H9 (cell line): ENCODE measurements at places on chromosomes 5 and 9. TPM values are rescaled to one million over a fixed set of nuclear protein-coding genes. Genes with fewer than 3 reads are reported as not detected.

DNA sequence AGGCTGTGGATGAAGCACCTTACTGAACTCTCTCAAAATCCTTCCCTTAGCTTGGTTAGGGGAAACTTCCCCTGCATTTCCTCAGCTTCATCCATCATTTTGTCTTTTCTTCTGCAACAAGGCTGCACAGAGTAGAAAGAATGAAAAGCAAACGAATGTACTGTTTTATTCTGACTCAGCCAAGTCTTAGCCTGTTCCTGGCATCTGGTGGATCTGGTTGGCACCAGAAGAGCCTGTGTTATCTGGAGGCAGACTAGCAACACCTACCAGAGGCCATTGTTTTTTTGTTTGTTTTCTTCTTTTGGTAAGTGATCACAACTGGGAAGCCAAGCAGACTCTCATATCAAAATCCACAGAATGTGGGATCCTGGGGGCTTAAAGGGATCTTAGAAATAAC, 200.7 kb downstream of the FANCC start:
- no peak for DNase-seq

GRCh38 chr5:155094455-155094854, 80.9 kb downstream of the KIF4B start:
- no peak for DNase-seq

DNA sequence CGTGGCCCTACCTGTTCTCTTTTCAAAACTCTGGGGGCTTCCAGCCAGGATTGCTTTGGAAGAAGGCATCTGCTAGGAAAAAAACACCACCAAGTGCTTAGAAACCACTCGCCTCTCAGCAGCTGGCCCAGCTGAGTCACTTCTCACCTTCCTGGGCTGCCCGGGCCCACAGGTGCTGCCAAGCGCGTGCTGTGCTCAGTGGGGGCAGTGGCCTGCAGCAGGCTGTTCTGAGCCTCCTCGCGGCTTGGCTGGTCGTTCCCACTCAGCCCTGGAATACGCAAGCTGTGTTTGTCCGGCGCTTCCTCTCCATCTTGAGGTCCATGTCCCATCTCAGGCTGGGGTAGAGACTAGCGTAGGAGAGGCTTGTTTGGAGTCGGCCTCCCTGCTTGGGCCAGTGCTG, 102.5 kb upstream of the FCN2 start:
- no peak for DNase-seq

GRCh38 chr9:3321186-3321585, 204.6 kb downstream of the RFX3 start:
- DNase-seq = no peak

The MEF2C gene
- 0.11 and 0.20 TPM in 2 replicates for total RNA-seq

The PSAT1 gene
- total RNA-seq = 215 and 225 TPM in 2 replicates

The PTGDS gene
- 3.6 and 4.8 TPM in 2 replicates for total RNA-seq

The SPINK13 gene
- not detected in 2 replicates for total RNA-seq

DNA sequence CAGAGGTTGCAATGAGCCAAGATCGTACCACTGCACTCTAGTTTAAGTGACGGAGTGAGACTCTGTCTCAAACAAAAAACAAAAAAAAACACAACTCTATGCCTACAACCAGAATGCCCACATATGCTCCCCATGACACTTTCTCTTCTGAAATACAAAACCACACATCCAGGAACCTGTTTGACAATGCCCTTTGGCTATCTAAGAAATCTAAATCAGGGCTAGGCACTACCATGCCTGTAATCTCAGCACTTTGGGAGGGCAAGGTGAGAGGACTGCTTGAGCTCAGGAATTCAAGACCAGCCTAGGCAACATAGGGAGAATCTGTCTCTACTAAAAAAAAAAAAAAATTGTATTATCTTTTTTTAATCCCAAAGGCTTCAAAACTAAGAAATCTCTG, 10.6 kb downstream of the AFF4 start:
- no peak for DNase-seq

- no peak for DNase-seq
These were observed 118.6 kb downstream of the ARRDC3 start for GRCh38 chr5:91264311-91265051.

The CCL21 gene
- total RNA-seq = not detected in 2 replicates

GRCh38 chr9:116174347-116174746, 20.8 kb downstream of the PAPPA start:
- no peak for DNase-seq

GRCh38 chr9:6495466-6495865, 82.5 kb downstream of the UHRF2 start:
- no peak for DNase-seq

GRCh38 chr9:14547245-14548060, 145.8 kb downstream of the ZDHHC21 start:
- DNase-seq = peak; percentile 97

The EPB41L4B gene
- total RNA-seq = 18.9 and 19.7 TPM in 2 replicates

- no peak for DNase-seq
These were observed 598.8 kb upstream of the BRINP1 start for GRCh38 chr9:119967867-119968535.
